A375 (cell line): ENCODE measurements at places on chromosomes 11 and 22. TPM values are rescaled to one million over a fixed set of nuclear protein-coding genes. Genes with fewer than 3 reads are reported as not detected.

OR56A1 gene
- not detected in 2 replicates for total RNA-seq

C1QTNF5 gene
- not detected in 2 replicates for total RNA-seq

RFPL3 gene
- not detected in 2 replicates for total RNA-seq

DPP3 gene
- total RNA-seq: 71.8 and 82.1 TPM in 2 replicates

MS4A7 gene
- total RNA-seq: not detected in 2 replicates

DCDC1 gene
- not detected in 2 replicates for total RNA-seq

OR51E2 gene
- 0.05 TPM in 1 of 2 replicates, not detected in the other for total RNA-seq

CENPM gene
- total RNA-seq: 34.2 and 45.4 TPM in 2 replicates

AMOTL1 gene
- total RNA-seq: 86.9 and 90.9 TPM in 2 replicates

UPK3A gene
- not detected in 2 replicates for total RNA-seq

ART5 gene
- total RNA-seq: not detected in 2 replicates

ARHGAP42 gene
- 2.0 and 3.7 TPM in 2 replicates for total RNA-seq

LDLRAD3 gene
- 8.8 and 10.3 TPM in 2 replicates for total RNA-seq

GRK3 gene
- 0.60 and 1.6 TPM in 2 replicates for total RNA-seq

MUC6 gene
- total RNA-seq: 0.08 TPM in 1 of 2 replicates, not detected in the other

TOM1 gene
- 17.9 and 19.0 TPM in 2 replicates for total RNA-seq

TSSK2 gene
- total RNA-seq: not detected in 2 replicates

P2RX3 gene
- total RNA-seq: not detected in 2 replicates

RIMBP3B gene
- 0.53 TPM in 2 replicates for total RNA-seq

SMTNL1 gene
- not detected in 2 replicates for total RNA-seq

DLG2 gene
- total RNA-seq: 1.1 and 2.0 TPM in 2 replicates
